ENCODE measurements at places on chromosomes 6 and 20.

DNA sequence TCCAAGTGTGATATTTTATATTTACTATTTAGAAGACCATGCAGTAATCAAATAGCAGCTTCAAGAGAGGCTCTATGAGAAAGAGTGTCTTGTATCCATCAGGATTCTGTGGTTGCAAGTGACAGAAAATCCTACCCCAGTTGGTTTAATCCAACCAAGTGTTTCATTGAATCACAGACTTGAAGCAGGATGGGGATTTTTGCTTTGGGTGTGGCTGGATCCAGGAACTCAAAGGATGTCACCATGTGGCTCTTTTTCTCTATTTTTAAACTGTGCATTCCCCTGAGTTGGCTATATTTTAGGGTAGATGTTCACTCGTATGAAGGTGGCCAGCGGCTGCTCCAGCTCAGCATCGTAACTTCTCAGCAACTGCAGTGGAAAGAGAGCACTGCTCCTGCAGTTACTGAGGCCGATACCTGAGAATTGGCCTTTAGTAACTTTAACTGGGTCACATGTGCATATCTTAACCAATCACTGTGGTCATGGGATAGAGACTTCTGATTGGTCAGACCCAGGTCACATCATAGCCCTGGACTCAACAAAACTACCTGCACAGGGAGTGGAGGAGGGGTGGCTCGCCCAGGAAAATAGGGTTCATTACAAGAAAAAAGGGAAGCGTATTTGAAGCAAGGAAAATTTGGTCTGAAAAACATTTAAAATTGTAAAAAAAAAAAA, 396.1 kb upstream of the SULF2 start:
- no peak for DNase-seq

DNA sequence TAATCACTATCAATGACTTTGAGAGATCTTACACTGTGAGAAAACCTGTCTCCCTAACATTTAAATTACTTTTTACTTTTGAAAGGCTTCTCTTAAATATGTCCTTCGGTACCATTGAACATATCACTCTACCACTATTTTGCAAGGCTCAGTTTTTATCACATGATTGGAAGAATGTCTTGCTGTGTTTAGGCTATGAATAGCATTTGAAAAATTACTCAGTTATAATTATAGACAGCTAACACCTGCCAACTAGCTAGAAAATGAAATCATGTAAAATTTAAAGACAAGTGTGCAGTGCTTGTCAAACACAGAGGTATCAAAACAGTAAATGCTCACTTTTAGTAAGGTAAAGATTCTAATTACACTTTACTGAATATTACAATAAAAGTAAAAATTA, 11.0 kb downstream of the SESN1 start:
- DNase-seq, result no peak

GRCh38 chr6:20837189-20837588, 302.9 kb downstream of the CDKAL1 start:
- no peak for DNase-seq

DNA sequence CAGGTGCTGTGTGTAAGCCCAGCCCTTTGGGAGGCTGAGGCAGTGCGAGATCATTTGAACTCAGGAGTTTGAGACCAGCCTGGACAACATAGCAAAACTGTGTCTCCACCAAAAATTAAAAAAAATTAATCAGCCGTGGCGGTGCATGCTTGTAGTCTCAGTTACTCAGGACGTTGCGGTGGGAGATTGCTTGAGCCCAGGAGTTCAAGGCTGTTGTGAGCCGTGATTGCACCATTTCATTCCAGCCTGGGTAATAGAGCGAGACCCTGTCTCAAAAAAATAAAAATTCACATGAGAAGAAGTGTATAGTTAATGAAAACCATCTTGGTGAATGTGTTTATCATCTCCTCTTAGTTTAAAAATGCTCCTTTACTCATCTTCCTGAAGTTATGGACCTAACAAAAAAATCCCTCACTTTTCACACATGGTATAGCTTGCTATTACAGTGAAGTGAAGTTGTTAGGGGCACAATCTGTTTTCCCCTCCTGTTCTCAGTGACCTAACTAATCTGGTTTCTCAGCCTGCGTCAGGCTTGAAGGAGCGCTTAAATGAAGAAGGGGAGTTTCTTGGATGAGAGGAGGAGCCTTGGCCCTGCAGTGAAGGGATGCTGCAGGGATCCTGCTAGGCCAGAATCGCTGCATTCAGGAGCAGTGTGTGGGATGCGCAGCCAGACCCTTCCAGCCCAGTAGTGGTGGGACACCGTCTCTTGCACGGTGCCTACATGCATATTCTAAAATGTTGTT, 45.3 kb downstream of the JARID2 start:
- DNase-seq, result no peak

- DNase-seq, result no peak
Observed at GRCh38 chr20:54474046-54474445, 1.3 kb upstream of the DOK5 start.

DNA sequence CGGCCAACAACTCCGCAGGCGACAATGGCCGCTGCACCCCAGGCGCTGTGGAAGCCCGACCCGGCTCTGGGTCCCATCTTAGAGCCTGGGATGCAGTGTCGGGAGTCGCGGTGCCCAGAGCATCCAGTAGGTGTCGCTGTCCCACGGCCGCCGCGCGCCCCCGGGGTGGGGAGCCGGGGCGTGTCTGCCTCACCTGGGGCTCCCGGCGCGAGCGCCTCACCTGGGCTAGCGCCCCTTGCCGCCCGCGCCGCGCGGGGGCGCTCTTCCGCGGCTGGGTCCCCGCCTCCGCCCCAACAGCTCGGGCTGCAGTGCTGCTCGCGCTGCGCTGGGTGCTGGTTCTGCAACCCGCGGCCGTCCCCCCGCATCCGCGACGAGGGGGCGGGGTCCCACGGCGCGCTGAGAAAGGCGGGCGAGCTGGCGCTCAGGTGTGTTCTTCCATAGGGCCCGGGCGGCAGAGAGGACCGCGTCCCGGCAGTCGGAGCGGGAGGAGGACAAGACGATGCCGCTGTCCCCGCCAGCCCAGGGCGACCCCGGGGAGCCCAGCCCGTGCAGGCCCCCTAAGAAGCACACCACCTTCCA, at the start of gene CRYBG1:
TSS of gene CRYBG1 (plus strand) at position 308 of the 579 bp plus-strand sequence. CDS start at position 500, 192 bp downstream.
- peak; percentile 33 for DNase-seq

GRCh38 chr6:26032340-26033084, 54.7 kb upstream of the HFE start:
- DNase-seq, result peak; percentile 24

Measured in stimulated activated naive B cell treated with anti-CD40 and anti-IgM and Interleukin-4, amounts not matched to agents 10 μg/mL and 1 μg/mL and 100 μg/mL, for 72 hours (primary cell).